Head of caudate nucleus (tissue), 42 donors: ENCODE measurements at places on chromosomes 16 and 17.
A peak's percentile ranks its signal among the peaks of the same experiment; 100 is the strongest.

DNA sequence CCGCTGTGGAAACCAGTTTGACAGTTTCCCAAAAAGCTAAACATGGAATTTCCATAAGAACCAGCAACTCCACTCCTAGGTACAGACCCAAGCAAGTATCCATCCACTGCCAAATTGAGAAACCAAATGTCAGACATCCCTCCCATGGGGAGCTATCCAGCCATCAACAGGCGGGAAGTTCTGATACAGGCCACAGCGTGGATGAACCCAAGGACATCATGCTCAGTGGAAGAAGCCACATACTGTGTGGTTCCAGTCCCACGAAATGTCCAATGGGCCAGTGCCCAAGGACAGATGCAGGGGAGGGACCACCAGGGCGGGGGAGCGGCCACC is 12.6 kb upstream of the BAIAP2 start:
- no peak for DNase-seq

- no peak for DNase-seq
Measured at GRCh38 chr16:68993885-68994284, 111.6 kb upstream of the HAS3 start.

- no peak for DNase-seq
Measured at GRCh38 chr16:79412783-79413225, 187.7 kb downstream of the MAF start.

DNA sequence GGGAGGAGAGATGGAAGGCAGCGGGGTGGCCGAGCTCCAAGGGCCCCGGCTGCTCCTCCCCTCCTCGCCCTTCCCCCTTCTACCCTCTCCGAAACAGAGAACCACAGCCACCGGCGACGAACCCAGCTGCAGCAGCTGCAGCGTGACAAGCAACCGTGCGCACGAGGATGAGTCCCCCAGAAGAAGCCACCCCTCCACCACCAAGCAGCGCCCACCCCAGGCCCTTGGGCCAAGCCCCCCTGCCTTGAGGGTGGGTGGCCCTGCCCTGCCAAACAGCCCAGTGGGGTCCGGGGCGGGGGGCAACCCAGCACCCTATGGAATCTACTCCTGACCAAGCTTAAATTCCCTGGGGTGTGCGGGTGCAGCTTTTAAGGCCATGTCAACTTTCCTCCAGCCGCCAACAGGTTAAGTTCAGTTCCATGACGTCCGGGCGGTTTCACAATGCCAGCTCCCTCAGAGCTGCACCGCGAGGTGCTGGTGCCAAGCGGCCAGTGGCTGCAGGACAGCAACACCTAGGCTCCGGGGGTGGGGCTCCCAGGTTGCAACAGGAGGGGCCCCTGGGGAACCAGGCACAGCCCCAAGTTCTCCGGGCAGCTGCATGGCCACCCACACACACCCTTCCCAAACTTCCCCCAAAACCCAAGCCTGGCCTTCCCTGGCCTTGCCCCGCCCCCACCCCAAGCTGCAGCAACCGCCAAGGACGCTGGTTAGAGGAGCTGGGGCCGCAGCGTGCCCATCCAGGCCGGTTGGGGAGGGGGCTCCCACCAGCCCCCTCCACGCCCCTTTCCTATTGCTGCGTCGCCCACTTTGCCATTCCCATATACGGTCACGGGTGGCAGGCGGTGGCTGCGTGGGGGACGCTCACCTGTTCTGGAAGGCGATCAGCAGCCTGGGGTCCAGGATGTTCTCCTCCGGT is 2.0 kb downstream of the CBX4 start:
- DNase-seq: peak; percentile 66

GRCh38 chr16:1887711-1888354 is 15.9 kb upstream of the MEIOB start:
- no peak for DNase-seq

GRCh38 chr17:33491871-33492481 is 198.9 kb upstream of the ASIC2 start:
- DNase-seq: no peak

- no peak for DNase-seq
Measured at GRCh38 chr17:76840884-76841775, 27.1 kb upstream of the MGAT5B start.

DNA sequence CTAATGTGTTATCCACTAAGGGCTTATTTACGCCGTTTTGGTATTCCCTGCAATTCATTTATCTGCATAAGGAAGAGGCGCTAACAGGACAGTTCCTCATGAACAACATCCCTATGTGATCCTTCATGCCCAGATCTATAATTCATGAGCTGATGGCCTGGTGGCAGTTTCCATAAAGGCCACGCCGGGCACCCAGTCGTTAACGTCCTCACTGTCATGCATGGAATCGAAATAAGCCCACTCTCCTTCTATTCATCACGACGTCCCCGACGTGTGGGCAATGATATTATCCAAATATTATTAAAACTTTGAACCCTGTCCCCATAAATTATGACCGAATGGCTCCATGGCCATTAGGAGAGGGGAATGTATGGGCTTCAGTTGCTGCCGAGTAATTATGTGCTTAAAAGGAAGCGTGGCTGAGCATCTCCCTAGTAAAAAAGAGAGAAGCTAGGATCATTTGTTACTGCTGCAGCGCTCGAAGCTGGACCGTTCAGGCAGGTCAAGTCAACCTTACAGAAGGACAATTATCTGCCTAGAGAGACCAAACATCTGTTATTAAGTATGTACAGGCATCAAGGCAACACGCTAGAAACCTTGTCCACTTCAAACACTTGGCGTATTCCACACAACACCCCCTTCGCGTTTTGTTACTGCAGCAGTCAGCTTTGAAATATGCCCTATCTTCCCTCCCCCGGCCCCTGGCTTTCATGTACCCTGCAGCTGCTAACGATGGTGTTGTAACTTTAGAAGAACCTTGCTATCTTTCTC is 94.0 kb upstream of the SALL1 start:
- no peak for DNase-seq

- DNase-seq: no peak
Measured at GRCh38 chr17:32479074-32479617, 7.6 kb upstream of the CDK5R1 start.

DNA sequence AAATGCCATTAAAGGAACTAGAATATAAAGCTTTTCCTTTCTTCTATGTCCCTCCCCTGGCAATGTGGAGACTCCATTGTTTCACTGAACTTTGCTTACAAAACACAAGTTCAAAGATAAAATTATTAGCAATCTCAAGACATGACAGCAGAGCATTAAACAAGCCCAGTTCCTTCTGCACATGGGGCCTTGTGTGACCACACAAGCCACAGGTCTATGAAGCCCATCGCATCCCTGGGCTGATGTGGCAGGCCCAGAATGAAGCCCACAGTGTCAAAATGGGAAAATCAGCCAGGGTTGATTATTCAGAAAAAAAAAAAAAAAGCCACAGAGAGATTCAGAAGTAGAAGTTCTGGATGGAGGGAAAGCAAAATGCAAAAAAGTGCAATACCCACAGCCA is 12.9 kb upstream of the SLC39A11 start:
- DNase-seq: no peak

DNA sequence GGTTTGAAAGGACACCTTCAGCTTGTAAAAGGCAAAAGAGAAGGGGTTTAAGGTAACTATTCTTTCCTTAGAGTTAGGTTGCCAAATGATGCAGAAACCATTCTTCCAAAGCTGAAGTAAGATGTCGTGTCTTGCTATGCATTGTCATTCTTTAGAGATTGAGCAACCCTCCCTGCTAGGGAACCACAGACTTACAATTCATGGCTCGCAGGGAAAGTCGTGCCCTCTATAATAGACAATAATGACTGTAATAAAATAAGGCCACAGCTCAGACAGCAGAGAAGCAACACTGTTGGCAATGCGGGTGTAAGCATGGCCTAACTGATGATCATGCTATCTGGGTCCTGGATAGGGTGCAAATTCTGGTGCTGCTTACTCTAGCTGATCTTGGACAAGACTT is 129.6 kb upstream of the CDH13 start:
- no peak for DNase-seq

GRCh38 chr16:815861-816260 is 15.3 kb upstream of the GNG13 start:
- DNase-seq: no peak

DNA sequence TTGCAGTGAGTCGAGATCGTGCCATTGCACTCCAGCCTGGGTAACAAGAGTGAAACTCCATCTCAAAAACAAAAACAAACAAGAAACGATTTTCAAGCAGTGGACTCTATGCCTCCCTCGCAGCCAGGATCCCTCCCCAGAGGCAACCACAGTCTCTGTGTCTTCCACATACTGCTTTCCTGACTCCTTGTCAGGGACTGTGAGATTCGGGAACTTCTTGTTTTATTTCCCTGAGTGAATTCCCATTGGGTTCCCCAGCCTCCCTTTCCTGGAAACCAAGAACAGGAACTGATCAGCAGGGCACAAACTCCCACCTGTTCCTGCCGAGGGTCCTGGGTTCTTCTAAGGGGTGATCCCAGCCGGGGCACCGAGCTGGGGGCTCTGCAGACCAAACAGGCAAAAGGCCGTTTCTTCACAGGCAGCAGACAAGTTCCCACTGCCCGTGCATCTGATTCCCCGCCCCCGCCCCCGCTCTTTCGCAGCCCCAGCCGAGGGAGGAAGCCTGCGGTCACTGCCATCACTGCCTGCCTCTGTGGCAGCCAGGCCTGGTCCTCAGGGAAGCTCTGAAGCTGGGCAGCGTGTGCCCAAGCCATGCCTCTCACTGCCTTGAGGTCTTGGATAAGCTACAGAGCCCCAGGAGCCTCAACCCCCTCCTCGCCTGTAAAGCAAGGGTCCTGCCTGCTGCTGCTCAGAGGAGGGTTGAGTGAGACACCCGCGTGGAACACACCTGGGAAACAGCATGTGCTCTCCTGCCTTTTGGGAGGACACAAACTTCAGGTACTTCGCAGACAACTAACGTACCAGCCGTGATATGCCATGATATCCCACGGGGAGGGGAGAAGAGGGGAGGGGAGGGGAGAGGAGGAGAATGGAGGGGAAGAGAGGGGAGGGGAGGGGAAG is 5.5 kb upstream of the PIEZO1 start:
- DNase-seq: no peak

DNA sequence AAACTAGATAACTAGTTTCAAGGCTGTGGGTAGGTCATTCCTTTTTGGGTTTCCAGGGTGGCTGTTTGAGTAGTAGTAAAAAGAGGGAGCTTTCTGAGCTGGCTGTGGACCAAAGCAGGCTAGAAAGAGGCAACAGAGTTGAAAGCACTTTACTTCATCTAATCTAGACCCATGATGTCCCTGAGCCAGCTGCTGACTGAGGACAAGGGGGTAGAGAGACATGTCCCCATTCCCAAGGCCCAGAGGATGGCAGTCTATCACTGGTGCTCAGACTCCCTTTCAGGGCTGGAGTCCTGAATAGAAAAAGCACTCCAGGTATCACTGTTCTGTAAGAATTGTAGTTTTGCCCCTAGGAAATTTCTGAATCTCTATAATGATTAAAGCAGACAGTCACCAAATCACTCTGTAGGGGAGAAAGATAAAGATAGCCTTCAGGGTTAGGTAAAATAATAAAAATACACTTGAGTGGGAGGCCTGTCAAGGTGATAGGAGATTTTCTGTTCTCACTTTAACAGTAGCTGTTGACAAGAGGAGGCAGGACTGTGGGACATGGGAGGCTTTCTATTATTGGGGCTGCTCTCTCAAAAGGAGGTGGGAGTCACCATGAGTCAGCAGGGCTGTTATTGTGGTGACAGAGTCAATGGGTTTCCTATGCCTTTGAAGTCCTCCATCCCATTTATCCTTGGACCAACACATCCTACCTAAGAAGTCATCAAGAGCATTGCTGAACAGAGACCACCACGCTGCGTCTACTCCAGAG is 190.2 kb upstream of the MPHOSPH6 start:
- DNase-seq: peak; percentile 79

DNA sequence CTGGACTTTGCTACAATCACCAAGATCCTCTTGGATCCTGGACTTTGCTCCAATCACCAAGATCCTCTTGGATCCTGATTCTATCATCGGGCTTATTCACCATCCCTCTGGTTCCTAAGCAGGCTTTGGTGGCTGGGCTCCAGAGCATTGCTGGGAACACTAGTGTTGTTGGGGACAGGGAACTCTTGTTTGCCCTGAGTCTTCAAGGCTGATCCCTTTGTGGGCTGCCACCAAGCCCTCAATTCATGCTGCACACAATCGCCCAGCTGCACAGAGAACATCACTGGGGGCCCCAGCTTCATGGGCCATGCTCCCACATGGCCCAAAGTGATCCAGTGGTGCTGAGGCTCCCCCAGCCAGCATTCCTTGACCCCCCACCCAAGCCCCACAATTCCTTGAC is 88.3 kb downstream of the TMEM132E start:
- DNase-seq: peak; percentile 60

- DNase-seq: peak; percentile 80
Measured at GRCh38 chr16:31386157-31386984, 6.8 kb upstream of the ITGAD start.

GRCh38 chr17:76968707-76969597 is 100.7 kb downstream of the MGAT5B start:
- DNase-seq: no peak
